ENCODE measurements at places on chromosomes 4 and X. TPM values are rescaled to one million over a fixed set of nuclear protein-coding genes. Genes with fewer than 3 reads are reported as not detected.

- peak; percentile 52 for DNase-seq
These were observed 4.1 kb downstream of the AFF1 start for GRCh38 chr4:86938771-86939520.

- DNase-seq: no peak
These were observed 300.9 kb upstream of the CPEB2 start for GRCh38 chr4:14701389-14701788.

DNA sequence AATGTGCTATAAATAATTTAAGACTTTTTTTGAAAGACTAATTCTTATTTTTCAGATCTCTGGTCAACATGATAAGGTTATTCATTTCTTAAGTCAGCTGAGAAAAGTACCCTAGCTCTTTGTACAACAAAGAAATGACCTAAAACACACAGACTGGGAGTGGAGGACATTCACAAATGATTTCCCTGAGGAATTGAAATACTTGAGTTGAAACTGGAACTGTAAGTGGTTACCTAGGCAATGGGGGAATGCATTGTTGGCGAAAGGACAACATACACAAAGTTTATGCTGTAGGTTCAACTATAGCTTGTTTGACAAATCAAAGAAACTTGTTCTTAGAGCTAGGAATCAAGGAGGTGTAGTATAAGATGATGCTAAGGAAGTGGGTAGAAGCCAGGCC, 915.5 kb downstream of the FAT4 start:
- no peak for DNase-seq

DNA sequence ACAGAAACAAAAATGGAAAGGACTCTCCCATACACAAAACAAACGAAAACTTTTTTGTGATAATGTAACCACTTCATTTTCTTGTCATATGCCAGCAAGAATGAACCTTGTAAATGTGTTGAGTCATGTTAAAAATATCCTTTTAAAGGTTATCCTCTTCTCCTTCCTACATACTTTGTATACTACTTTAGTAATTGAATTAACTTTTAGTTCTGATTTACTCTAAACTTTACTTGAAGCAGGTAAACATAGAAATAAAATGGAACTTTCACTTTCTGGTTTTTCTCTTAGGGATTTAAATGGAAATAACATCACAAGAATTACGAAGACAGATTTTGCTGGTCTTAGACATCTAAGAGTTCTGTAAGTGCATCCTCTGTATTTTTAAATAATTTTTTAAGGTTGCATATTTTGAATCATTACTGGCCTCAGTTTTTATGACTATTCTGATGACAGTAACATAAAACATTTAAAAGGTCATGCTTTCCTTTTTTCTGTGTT, 4.7 kb downstream of the SLIT2 start:
- no peak for DNase-seq

GRCh38 chrX:3219667-3220066, 126.8 kb downstream of the MXRA5 start:
- DNase-seq: no peak

- DNase-seq: no peak
These were observed 109.0 kb downstream of the ENOX2 start for GRCh38 chrX:130793975-130794374.

GRCh38 chrX:129647418-129648410, 7.0 kb downstream of the APLN start:
- no peak for DNase-seq

DNA sequence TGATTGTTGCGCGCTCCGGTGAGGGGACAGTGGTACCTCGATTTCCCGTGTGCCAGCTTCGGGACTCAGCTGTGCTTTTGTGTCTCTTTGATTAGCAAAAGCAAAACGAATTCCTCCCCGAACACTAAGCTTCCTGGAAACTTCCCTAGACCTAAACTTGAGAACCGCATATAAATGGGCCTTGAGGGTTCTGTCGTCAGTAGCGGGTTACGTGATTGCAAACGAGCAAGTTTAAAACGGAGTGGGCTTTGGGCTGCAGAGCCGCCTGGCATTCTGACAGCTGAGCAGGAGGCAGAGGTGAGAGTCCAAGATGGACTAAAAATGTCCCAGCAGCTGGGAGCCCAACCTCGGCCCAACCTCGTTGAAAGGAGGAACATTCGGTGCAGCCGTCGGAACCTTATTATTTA, 1.2 kb upstream of the TAPT1 start:
- no peak for DNase-seq

- no peak for DNase-seq
These were observed 664 bp downstream of the PRSS12 start for GRCh38 chr4:118351851-118352827.

DNA sequence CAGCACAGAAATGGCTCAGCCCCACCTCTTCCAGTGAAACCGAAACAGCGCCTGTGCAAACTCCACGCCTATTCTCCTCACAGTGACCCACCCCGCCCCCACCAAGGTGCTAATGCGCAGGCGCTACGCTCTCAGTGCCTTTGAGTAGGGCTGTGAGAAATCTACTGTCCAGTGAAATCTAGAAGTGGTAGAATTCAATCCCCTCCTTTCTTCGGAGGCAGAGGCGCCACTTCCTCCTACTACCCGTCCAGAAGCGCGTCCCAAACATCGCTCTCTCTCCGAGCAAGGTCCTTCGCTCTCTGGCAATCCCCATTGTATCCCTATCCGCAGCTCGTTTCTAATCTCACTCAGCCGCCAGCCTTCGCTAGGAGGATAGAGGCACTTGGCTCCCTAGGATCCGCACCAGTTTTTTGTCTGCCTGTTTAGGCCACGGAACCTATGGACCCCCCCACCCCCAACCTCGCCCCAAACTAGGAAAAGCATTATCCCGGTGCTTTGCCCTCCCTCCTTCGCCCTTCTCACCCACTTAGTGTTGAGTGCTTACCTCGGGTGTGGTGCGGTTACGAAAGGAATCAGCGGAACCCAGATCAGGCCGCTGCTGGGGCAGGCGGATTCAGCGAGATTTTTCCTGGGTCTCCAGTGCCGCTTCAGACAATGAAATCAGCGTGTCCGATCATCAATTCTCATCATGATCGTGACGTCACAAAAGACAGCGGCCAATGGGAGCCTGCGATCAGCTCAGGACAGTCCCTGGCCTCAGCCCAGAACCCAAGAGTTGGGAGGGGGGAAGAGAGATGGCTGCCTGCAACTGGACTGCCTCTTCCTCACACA, at the start of gene HDX:
Gene HDX, minus strand, starts transcription at position 656 of the 831 bp plus-strand sequence. CDS start 27,056 bp downstream, outside the sequence.
- DNase-seq: peak; percentile 77

DNA sequence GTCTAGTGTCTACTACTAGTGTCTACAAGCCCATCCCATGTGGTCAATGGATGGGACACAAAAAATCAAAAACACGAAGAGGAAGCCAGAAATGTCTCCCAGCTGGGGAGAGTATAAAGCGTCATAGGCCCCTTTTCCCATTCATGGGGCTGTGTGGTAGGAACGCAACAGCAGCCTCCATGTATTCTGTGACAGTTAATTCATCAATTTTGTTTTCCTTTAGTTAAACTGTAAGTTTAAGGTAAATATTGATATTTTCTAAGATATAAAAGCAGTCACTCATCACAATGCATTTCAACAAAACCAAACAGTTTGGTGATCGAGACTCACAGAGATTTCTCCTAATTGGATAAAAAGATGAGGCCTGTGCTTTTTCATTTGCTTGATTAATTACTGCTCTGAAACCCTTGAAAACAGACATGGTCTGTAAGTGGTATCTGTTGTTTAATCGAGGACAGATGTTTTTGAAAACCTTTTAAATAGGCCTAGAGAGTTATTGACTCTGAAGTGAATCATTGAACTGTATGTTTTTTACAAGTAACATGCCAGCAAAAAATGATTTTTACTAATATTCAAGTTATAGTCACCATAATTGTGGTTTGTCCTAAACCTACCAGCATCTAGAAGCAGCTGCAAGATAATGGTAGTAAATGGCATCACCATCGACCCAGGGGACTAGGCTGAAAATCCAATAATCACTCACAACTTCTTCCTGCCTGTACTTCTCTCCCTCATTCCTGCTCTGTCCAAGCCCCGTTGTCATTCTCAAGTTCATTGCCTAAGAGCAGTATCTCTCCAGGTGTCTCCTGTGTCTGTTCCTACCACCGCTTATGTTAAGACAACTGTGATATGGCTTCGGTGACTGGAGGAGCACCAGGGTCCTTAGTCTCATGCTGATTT, 87.7 kb upstream of the SHISA3 start:
- peak; percentile 26 for DNase-seq

- DNase-seq: no peak
These were observed 242.7 kb downstream of the MID1IP1 start for GRCh38 chrX:39043838-39044550.

- no peak for DNase-seq
These were observed 837.3 kb downstream of the PCDH7 start for GRCh38 chr4:31557437-31557836.

DNA sequence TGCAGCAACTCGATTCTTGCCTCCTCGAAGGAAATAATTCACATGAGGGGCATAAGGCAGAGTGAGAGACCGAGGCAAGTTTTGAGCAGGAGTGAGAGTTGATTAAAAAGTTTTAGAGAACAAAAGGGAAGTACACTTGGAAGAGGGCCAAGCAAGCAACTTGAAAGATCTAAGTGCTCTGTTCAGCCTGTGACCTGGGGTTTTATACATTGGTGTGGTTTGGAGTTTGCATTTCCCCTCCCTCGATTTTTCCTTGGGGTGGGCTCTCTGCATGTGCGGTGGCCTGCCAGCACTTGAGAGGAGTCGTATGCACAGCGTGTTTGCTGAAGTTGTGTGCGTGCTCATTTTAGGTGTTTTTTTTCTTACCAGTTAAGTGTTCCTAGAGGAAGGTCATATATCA, 356.4 kb downstream of the KLHL4 start:
- DNase-seq: peak; percentile 14

- peak; percentile 48 for DNase-seq
These were observed 120.2 kb upstream of the PDE5A start for GRCh38 chr4:119748853-119749252.

GRCh38 chr4:56689201-56689969, 8.3 kb upstream of the HOPX start:
- no peak for DNase-seq

GRCh38 chr4:104901438-104901837, 245.2 kb upstream of the TET2 start:
- no peak for DNase-seq

GRCh38 chr4:187060551-187060950, 336.9 kb upstream of the FAT1 start:
- no peak for DNase-seq

GRCh38 chr4:4647041-4647440, 105.2 kb upstream of the STX18 start:
- DNase-seq: no peak

- DNase-seq: peak; percentile 86
These were observed at the start of gene WDFY3 for GRCh38 chr4:84966382-84967242. Gene WDFY3 (minus strand): TSS chr4:84966690. CDS start chr4:84860591, 106,099 bp downstream.

GRCh38 chr4:183170894-183171293, 71.8 kb downstream of the WWC2 start:
- no peak for DNase-seq

DNA sequence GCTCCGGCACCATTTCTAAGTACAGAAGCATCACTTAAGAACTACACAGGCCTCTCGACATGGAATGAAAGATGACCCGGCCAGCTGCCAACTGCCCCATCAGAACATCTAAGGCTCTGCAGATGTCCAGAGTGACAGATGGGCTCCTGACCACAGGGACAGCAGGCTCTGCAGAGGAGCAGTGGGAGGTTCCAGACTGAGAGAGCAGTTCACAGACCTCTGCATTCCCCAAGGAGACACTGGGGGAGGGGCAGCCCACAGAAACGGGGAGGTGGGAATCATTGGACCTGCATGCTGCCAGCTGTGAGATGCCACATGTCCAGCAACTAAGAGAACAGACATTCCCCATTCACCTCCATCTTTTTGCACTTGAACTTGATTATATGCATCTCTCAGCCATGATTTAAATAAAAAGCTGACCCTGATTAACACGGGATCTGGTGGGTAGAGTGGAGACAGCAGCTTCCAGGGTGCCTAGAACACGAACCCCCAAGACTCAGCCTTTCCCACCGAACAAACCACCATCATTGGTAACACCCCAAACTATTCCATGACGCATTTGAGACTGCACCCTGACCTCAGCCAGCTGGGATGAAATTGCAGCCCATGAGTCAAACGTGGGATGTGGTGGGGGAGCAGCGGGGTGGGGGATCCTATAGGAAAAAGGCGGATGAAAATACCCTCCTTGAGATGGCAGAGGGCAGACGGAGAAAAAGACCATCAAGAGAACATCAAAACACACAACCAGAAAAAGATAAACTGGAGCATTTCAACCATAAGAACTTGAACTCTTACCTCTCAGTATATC, 47.2 kb downstream of the AFAP1 start:
- no peak for DNase-seq

GRCh38 chrX:9494771-9495170, 29.9 kb downstream of the TBL1X start:
- no peak for DNase-seq

DNA sequence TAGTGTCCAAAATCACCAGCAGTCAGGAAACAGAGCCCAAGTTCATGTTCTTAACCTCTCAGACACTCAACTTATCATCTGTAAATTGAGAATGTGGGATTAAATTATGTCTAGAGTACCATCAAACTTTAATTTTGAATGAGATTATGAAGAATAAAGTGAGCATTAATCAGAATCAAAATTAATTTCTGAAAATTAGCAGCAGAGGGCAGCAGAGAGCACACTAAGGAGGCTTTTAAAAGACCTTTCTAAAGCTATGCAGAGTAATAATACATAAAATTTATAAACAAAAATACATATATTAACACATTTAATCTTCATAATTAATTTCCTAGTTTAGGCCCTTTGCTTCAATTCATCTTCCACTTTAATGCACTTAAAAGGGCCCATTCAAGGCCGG, 7.1 kb downstream of the TASL start:
- DNase-seq: no peak

DNA sequence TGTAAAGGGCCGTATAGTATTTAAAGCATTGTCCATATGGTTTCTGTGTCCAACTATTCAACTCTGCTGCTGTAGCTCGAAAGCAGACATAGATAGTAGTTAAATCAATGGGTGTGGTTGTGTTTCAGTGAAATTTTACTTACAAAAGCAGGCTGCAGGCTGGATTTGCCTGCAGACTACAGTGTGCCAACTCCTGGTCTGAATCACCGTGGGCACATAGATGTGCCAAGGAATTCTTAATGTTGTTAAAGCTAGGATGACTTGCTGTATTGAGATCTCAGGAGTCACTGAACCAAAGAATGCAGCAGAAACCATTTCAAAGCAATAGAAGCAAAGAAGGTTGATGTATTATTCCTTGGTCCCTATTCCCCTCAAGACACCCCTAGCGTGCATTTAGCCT, 379.0 kb downstream of the STIM2 start:
- no peak for DNase-seq

GRCh38 chrX:97743014-97743413, 859.3 kb downstream of the RPA4 start:
- DNase-seq: no peak

GRCh38 chr4:58776627-58777026, 1666.4 kb upstream of the IGFBP7 start:
- DNase-seq: no peak

XAGE2 gene
- not detected for polyA plus RNA-seq

ZFP42 gene
- not detected for polyA plus RNA-seq

TXLNG gene
- polyA plus RNA-seq: 8.5 TPM

PPP4R3C gene
- not detected for polyA plus RNA-seq

TFDP3 gene
- polyA plus RNA-seq: not detected

TMPRSS11F gene
- polyA plus RNA-seq: not detected

FOXO4 gene
- polyA plus RNA-seq: 29.7 TPM

SPON2 gene
- 123 TPM for polyA plus RNA-seq

LEF1 gene
- 7.7 TPM for polyA plus RNA-seq

TRPC3 gene
- polyA plus RNA-seq: 3.3 TPM

PRSS12 gene
- 1.7 TPM for polyA plus RNA-seq

CYP2U1 gene
- 8.9 TPM for polyA plus RNA-seq

GAGE12F gene
- not detected for polyA plus RNA-seq

RBM46 gene
- polyA plus RNA-seq: not detected

CXCL13 gene
- 0.10 TPM for polyA plus RNA-seq

TMLHE gene
- polyA plus RNA-seq: 12.5 TPM

MAGEB1 gene
- not detected for polyA plus RNA-seq
